WTC11 (cell line): ENCODE measurements at places on chromosomes 16 and 17.

- no peak for DNase-seq
Observed at GRCh38 chr16:56278196-56278855, 87.0 kb downstream of the GNAO1 start.

GRCh38 chr17:10772425-10773380 lies 31.2 kb downstream of the TMEM238L start:
- DNase-seq, result peak; percentile 89

- no peak for DNase-seq
Observed at GRCh38 chr16:66337463-66338188, 28.9 kb upstream of the CDH5 start.

- no peak for DNase-seq
Observed at GRCh38 chr16:85888405-85889331, 10.3 kb upstream of the IRF8 start.

- DNase-seq, result no peak
Observed at GRCh38 chr17:78609191-78609641, 32.0 kb upstream of the DNAH17 start.
